Cortex of kidney (tissue), 1 donor: ENCODE measurements at places on chromosomes 5 and 9.

GRCh38 chr5:96322217-96322616, 110.8 kb downstream of the PCSK1 start:
- DNase-seq, result no peak

- DNase-seq, result no peak
These were observed 75.1 kb downstream of the AMBP start for GRCh38 chr9:114002986-114003350.

DNA sequence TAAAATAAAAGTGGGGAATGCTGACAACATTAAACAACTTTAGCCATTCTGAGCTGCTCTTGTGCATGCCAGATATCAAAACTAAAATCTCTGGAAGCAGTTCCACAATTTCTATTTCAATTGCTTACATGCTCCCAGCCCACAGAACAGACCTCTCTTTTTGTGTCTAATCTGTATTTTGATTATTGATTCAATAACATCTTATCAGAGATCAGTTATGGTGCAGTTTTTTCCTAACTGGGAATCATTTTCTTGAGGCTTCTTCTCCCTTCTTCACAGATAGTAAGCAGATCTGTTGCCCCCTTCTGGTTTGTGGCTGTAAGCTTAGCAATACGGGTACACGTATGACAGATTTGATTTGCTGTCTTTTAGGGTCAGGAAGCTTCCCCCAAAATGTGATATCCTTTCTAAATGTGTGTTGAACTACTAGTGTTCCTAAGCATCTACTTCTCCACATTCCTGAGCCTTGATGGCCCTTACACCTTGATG, 39.4 kb downstream of the MRPS27 start:
- DNase-seq, result no peak

DNA sequence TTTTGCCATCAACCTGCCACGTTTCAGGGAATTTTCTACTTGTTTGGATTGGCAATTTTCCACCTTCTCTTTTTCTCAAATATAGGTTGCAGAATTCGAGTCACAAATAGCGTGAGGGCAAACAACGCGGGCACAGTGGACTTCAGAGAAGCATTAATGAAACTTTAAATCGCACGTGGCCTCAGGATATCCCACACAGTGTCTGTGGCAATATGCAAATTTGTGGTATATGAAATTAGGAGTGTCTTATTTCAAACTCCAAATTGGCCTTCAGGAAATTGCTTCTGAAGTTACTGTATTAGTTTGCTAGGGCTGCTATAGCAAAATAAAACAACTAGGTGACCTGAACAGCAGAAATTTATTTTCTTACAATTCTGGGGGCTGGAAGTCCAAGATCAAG, 91.2 kb downstream of the MTRR start:
- DNase-seq, result no peak

GRCh38 chr5:31066655-31067328, 126.7 kb upstream of the CDH6 start:
- no peak for DNase-seq

DNA sequence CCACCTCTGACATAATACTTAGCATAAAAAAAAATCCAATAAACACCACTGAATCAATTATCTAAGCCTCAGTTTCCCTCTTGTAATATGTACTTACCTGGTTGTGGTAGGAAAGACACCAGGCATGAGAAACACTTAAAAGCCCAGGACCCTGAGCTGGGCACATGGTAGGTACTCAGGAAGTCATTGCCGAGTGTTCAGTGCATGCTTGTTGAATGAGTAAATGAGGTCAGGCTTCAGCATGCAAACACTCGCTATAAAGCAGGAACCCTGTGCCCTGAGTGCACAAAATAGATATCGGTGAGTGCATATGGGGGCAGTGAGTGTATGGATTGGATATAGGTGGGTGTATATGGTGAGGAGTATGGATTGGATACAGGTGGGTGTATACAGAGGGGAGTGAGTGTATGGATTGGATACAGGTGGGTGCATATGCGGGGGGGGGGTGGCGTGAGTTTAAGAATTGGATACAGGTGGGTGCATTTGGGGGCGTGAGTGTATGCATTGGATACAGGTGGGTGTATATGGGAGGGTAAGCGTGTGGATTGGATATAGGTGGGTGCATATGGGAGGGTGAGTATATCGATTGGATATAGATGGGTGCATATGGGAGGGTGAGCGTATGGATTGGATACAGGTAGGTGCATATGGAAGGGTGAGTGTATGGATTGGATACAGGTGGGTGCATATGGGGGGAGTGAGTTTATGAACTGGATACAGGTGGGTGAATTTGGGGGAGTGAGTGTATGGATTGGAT, 194.3 kb upstream of the MSX2 start:
- DNase-seq, result no peak

DNA sequence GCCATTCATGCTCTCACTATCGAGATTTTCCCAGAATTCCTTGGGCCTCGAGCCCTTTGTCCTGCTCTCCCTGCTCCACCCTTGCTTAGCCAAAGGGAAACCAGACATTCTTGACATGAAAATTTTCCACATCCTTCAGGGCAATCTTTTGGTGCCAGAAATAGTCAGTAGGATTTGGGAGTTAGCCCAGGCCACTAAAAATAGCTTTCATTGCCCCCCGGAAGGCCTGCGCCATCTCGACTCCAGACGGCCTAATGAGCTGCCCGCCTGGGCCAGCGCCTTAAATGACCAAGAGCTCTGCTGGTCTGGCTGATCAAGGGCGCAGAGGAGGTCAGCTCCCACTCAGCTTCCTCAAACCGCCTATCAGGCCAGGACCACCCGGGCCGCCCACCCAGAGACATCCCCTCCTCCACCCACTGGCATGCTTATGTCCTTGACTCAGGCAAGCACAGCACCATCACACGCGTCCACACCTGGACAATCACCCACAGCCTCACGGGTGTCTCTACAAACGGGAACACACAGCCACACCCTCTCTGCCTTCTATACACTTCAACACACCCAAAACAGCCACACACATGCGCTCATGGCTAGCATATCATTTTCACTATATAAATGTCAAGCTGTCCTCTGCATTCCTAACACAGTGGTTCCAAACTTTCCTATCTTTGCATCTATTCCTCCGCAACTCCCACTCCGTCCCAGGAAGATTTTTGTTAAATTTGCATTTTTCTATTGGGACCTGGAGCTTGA, 20.9 kb downstream of the DUSP1 start:
- no peak for DNase-seq

GRCh38 chr5:118557251-118557661, 431.1 kb downstream of the DTWD2 start:
- DNase-seq, result no peak
